ENCODE measurements at places on chromosomes 2 and 18.

DNA sequence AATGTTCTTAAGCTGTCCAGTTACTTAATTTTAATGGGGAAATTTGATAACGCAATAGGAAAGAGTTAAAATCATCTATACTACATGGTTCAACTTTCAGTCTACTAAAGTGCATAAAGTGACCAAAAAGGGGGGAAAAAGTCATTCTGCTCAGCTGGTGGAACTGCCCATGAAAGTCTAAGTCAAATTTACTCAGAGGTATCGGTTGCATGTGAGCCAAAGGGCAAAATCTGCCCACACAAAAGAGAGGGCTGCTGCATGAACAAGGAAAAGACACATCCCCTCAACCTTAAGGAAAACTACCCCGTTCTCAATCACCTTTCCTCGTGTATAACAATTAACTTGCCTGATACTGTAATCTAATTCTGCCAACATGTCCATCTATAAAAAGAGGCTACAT lies 126.1 kb downstream of the TCF4 start:
- DNase-seq, result no peak

GRCh38 chr2:137223722-137224121 lies 458.4 kb downstream of the THSD7B start:
- no peak for DNase-seq

DNA sequence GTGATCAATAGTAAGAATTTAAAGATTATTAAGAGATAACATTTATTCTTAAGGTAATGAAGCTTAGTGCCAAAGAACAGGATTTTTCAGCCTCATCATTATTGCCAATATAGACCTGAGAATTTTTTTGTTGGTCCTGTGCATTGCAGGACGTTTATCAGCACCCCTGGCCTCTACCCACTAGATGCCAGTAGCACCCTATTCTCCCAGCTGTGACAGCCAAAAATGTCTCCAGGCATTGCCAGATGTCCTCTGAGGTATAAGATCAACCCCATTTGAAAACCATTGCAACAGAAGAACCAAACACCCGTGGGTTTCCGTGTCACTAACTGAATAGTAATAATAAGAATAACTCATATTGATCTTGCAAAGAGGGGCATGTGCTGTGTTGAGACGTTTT lies 700.0 kb upstream of the SOX11 start:
- no peak for DNase-seq

DNA sequence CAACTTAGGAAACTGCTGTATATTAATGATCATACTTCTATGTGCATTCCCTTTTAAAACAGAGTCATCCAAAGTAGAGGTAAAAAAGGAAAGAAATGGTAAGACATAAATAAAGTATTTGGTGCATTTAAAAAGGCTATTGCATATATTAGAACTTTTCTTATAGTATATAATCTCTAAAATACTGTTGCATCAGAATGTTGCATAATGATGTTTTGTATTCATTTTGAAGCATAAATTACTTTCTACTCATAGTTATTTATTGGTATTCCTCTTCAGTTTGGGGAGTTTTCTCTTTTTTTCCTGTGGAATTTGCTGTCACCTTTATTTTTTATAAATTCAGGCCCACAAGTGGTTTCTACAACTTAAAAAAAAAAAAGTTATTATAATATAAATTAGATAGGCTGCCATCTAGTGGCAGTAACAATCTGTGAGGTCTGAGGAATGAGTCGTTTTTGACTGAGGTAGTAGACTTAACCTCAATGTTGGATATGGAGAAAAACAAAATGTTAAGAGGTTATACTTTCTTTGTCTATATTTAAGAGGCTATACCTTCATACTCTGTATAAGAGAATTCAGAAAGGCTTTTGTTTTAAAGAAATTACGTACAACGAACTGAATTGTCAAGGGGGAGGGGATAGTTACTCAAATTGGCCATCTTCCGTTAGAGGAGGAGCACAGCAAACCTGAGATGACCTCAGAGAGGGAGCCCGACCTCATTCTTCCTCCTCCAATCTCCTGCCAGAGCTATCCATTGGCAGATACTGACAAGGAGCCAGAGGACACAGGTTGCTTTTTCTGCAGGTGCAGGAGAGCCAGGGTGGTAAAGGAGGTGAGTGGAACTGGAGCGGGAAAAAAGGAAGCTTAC lies 23.8 kb downstream of the ANKAR start:
- DNase-seq, result peak; percentile 58

GRCh38 chr18:42417189-42417588 lies 462.2 kb downstream of the PIK3C3 start:
- DNase-seq, result no peak

GRCh38 chr18:32238635-32239268 lies 48.9 kb downstream of the MEP1B start:
- no peak for DNase-seq

- DNase-seq, result no peak
Measured at GRCh38 chr2:214185546-214185945, 225.3 kb upstream of the VWC2L start.

DNA sequence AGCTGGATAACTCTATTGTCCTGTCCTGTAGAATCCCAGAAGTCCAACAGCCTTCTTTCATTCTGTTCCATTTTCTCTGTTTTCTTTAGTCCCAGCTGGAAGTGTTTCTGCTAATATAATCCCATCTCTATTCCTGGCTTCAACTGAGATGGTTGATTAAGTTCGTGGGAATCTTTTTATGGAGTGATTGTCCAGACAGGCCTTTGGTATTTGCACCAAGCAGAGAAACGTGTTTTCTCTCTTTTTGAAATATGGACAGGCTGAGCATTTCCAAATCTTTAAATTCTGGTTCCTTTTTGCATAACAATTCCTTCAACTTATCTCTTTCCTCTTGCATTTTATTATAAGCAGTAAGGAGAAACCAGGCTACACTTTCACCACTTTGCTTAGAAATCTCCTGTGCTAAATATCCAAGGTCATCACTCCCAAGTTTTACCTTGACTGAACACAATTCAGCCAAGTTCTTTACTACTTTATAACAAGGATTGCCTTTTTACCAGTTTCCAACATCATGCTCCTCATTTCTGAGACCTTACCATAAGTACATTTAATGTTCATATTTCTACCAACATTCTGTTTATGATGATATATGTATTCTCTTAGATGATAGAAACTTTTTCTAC lies 108.8 kb downstream of the ZFP36L2 start:
- no peak for DNase-seq

DNA sequence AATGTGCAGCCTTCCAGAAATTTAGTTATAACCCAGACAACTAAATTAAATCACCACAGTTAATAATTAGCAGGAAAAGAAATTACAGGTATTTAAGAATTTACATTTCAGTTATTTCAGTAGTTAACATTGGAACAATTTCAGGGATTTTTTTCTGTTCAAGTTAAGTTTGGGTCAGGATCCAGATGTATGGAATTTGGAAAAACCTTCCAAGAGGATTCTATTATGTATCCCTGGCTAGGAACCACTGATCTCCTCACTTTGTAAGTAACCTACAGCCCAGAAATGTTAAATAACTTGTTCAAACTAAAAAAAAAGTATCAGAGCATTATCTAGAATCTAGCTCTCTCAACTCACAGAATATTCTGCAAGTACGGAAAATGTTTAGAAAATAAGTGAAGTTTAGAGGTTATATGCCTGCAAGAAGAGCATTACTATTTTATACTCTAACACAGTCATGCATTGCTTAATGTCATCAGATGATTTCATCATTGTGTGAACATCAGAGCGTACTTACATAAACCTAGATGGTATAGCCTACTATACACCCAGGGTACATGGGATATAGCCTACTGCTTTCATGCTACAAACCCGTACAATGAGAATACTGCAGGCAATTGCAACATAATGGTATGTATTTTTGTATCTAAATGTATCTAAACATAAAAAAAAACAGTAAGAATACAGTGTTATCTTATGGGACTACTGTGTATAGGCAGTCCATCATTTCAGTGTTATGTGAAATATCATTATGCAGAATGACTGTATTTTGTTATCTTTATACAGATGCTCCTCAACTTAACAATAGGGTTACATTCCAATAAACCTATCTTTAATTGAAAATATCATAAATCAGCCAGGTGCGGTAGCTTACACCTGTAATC lies 6.1 kb downstream of the NCKAP1 start:
- no peak for DNase-seq

GRCh38 chr2:6196449-6196848 lies 504.3 kb downstream of the SOX11 start:
- no peak for DNase-seq

DNA sequence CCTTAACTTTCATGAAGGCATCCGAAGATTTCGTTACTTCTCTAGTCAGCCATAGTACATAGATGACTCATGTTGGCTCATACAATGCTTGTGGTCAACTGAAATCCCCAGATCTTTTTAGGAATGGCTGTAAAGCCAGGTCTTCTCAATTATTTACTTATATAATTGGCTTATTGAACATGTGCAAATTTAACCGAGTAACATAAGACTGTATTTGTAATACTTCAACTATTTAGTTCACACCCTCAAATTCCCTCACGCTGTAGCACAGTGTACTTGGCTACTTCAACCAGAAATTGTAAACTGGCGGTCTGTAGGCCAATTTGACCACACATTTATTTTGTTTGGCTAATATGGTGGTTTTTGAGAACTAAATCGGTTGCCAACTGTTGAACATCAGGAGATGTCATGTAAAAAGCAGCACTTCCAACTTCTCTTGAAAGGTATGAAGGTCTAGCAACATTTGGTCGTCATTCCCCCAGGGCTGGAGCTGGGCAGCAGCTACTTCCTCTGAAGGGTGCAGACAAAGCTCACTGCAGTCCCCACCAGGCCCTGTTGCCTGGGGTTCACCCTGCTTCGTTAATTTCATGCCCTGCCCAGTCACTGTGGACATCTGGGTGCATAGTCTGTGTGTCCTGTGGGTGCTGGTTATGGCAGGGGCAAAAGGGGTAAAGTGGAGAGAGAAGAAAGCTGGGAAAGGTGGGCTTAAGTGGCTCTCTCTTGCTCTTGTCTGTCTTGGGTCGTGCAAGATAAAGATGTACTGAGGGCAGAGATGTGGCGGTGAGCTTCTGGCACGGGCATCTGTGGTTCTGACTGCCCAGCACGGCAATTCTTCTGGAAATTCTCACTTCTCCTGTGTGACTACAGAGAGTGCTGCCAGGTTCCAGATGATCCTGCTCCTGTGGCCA lies 3.2 kb upstream of the SH3RF3 start:
- DNase-seq, result no peak

GRCh38 chr2:209653134-209653533 lies 118.5 kb upstream of the UNC80 start:
- DNase-seq, result no peak

DNA sequence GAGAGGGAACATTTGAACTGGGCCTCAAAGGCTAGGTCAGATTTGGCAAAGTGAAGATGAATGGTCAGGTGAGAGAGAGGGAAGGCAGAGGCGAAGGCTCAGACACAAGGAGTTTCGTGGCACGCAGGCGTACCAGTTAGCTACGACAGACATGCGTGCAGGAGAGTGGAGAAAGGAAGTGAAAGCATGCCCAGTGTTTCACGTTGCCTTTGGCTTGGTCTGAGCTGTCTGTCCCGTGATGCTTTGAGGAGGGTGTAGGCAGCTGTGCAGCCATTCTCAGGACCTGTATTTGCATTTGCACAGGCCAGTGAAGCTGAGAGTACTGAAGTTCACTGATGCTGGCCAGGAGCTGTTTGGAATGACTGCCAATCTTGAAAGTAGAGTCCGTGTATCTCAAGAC lies 69.5 kb downstream of the HNRNPLL start:
- DNase-seq, result no peak

DNA sequence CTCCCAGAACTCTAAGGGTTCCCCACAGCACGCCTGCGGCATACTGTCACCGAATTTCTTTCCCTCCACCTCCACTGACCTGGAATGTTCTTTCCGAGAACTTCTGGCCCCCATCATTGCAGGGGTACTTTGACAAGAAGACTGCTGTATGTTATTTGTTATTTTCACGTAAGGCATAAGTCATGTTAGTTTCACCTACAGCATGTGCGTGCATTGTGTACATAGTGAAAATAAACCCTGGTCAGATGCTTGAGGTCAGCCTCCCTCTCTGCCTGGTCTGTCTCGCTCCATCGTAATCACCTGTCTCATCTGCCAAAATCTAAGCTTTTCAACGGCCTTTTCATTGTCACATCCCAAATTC lies 4.1 kb downstream of the ABCG8 start:
- DNase-seq, result no peak

DNA sequence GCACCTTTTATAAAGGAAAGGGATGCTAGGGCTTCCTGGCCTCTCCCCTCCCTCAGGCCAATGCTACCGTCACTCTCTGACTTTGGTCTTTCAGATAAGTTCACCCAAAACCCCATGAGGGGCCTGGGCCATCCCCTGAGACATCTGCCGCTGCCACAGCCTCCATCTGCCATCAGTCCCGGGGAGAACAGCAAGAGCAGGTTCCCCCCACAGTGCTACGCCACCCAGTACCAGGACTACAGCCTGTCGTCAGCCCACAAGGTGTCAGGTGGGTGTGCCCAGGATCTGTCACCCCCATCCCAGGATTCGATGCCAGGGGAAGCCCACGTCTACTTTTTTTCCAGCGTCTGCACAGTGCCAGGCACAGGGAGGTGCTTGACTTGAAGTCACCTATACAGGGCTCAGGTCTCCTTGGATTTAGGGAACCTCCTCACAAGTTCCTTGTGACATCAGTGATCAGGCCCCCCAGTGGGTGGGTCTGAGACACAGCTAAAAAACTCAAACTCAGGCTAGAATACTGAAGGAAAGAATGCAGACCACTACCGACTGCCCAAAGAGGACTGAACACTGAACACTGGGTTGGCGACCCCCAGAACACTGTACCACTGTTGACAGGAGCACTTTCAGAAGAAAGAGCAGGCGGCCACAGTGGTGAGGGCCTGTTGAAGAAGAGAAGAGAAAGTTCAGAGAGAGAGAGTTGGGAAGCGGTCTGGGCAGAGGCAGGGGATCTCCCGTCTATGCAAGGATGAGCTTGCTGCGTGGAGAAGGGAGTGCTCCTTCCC lies 85.3 kb downstream of the EPAS1 start:
- DNase-seq, result no peak

GRCh38 chr2:18763338-18763737 lies 174.0 kb upstream of the NT5C1B start:
- no peak for DNase-seq

DNA sequence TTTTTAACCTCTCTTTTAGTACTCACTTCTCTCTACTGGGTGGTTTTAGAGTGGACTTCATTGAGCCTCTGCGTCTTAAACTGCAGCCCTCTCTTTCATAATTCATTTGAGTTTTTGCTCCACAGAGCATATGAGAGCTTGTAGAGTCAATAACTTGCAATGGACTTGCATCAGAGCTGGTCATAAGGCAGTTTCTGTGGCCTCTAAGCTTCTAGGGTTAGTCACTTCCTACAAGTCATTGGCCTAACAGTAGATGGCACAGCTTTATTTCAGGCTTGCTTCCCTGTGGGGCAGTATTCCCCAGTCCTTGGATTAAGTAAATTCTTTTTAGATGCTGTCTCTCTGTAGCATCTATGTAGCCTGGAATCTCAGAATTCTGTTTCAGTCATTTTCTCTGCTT lies 1435.7 kb downstream of the LRP1B start:
- peak; percentile 2 for DNase-seq

- no peak for DNase-seq
Measured at GRCh38 chr2:177155631-177156030, 57.0 kb upstream of the HNRNPA3 start.
